ENCODE measurements at places on chromosomes 16 and 17. TPM values are rescaled to one million over a fixed set of nuclear protein-coding genes. Genes with fewer than 3 reads are reported as not detected.

Gene TBC1D3C
- total RNA-seq = 0.19 TPM

Gene TMEM95
- not detected for total RNA-seq

Gene KCNJ2
- 3.2 TPM for total RNA-seq

Gene WNT3
- total RNA-seq = 1.9 TPM

Gene CACNG3
- total RNA-seq = not detected

Gene ZKSCAN2
- 4.2 TPM for total RNA-seq

Gene WNT9B
- 0.74 TPM for total RNA-seq

Gene LRRC46
- total RNA-seq = not detected

Gene PLD6
- 12.4 TPM for total RNA-seq

Gene FKBP10
- 35.7 TPM for total RNA-seq

Gene SCGB1C2
- total RNA-seq = not detected

Gene PITPNM3
- total RNA-seq = 1.1 TPM

Gene ZPBP2
- not detected for total RNA-seq

Gene ELAC2
- 54.8 TPM for total RNA-seq

Gene PGP
- 11.8 TPM for total RNA-seq

Gene LITAFD
- not detected for total RNA-seq

Gene CDH3
- total RNA-seq = 0.51 TPM

Gene CTRL
- total RNA-seq = 1.3 TPM

Gene SCIMP
- 7.6 TPM for total RNA-seq

Gene SOX8
- total RNA-seq = 1.3 TPM

Gene CLEC19A
- total RNA-seq = not detected

Gene CCL17
- not detected for total RNA-seq

Gene PIMREG
- total RNA-seq = not detected

Measured in mesenteric fat pad (tissue), 1 donor.